Vagina (tissue), 2 donors: ENCODE measurements at places on chromosomes 1 and 21.

DNA sequence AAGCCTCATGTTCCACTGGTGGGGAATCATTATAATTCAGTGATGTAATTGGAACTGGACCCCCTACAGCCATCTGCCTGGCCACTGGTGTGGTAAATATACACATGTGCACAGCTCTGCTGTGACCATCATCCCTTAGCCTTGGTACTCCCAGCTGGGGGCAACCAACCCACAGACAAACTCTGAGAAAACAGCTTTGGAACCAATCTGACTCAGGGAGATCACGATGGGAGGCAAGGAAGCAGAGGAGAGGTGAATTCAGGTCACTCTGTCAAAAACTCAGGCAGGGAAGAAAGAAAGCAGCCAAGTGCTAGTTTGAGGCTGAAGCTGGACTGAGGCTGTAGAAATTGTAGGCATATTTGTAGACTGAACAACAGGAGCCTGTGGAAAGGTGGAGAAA lies 197.8 kb upstream of the GALNT2 start:
- DNase-seq, result no peak

DNA sequence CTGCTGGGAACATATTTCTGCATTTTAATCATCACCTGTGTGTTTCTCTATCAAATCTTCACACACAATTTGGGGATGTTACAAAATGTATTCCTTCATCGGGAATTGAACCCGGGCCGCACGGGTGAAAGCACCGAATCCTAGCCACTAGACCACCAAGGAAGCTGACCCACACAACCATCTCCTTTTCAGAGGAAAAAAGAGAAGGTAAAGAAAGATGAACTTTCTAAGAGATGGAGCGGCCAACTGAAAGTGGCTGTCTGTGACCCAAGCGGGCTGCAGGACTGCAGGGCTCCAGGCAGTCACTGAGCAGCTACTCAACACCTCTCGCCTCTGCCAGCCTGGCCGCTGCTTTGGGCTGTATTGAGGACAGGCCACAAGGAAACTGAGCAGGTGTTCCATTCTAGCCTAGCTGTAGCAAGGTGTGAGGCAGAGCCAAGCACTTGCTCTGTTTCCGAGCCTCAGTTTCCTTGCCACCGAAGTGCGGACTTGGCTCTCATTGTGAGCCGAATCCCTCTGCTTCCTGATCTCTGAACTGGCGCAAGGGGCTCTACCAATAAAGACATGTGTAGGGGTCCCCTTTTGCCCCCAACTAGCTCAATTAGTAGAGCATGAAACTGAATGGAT lies 156.9 kb upstream of the NBPF11 start:
- no peak for DNase-seq

GRCh38 chr1:196152975-196153374 lies 455.3 kb downstream of the KCNT2 start:
- no peak for DNase-seq

DNA sequence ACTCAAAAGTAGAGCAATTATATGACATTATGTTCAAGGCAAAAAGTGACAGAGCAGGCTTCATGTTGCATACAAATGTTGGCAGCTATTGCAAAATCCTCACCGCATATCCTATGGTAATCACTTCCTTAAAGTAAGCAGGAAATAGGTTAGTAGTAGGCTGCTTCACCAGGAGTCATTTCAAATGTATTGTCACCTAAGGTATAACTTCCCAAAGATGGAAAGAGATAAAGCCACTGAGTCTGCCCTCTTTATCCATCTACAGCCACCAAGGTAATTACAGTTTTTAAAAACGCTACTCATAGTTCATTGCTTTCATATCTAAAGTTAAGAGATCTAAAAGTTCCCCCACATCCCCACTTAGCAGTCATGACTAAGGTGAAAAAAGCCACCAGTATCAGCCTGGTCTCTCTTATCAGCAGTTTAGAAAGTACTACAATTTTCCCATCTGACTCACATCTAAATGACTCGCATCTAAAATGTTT lies 31.6 kb upstream of the UBE2U start:
- no peak for DNase-seq

GRCh38 chr1:244952280-244952933 lies 88.1 kb upstream of the HNRNPU start:
- no peak for DNase-seq

- no peak for DNase-seq
These were observed 103.0 kb downstream of the LAMC2 start for GRCh38 chr1:183289051-183289496.

GRCh38 chr1:21550097-21550496 lies 40.9 kb downstream of the ALPL start:
- no peak for DNase-seq

GRCh38 chr1:39795651-39796050 lies 7.0 kb upstream of the BMP8B start:
- no peak for DNase-seq

DNA sequence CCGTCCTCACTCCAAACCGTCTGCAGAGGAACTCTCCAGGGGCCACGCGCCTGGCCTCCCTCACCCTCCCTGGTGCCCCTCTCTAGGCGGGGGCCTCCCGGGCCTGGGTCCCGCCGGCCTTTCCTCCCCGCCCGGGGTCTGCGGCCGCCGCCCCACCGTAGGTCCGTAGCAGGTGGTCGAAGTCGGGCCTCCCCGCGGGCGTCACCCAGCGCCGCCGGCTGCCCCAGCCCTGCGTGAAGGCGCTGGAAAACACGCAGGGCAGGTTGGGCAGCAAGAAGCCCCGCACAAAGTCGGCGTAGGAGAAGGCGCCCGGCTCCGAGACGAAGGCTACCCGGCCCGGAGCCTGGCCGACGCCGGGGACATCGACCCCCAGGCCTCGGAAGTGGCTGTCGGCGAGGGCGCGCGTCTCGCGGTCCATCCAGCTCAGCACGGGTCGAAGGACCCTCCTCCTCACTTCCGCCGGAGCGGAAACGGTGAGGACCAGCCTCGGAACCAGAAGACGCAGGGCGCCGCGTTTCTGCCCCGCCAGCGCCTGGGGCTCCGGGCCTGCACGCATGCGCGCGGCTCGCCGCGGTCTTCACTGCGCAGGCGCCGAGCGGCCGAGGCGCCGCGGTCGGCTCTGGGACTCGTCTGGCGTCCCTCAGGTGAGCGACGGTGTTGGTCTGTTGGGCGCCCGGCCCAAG lies at the start of the genes JMJD4 and SNAP47:
TSS of gene JMJD4 (minus strand) at position 447 of the 683 bp plus-strand sequence. CDS start at position 418, 29 bp downstream.
TSS of gene SNAP47 (plus strand) at position 580 of the 683 bp plus-strand sequence. CDS start 12,302 bp downstream, outside the sequence.
- peak; percentile 89 for DNase-seq

GRCh38 chr1:31413405-31414001 lies 490 bp downstream of the SERINC2 start:
- no peak for DNase-seq

DNA sequence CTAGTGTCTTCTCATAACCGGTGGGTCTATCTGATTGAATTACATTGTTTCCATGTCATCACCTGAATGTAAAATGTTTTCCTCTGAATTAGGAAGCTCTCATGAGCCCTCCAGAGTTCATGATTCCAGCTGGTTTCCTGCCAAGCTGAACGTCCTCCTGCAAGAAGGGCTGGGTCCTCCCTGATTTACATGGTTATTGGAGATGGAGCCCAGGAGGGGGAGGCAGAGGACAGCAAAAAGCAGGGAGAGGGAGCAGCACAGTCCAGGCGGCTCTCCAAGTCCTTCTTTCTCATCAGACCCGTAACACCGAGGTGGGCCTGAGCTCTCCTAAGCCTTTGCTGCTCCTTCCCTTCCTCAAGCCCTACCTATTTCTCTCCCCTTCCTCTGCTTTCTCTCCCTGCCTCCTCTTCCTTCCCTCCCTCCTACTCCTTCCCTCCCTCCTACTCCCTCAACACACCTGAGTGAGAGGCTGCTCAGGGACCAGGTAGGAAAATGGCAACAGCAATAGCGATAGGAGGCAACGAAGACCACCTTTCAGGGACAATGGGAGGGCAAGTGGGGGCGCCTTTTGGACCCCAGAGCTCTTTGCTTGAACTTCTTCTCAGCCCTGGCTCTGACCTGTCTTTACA lies 265.9 kb downstream of the PRDM2 start:
- DNase-seq, result no peak

DNA sequence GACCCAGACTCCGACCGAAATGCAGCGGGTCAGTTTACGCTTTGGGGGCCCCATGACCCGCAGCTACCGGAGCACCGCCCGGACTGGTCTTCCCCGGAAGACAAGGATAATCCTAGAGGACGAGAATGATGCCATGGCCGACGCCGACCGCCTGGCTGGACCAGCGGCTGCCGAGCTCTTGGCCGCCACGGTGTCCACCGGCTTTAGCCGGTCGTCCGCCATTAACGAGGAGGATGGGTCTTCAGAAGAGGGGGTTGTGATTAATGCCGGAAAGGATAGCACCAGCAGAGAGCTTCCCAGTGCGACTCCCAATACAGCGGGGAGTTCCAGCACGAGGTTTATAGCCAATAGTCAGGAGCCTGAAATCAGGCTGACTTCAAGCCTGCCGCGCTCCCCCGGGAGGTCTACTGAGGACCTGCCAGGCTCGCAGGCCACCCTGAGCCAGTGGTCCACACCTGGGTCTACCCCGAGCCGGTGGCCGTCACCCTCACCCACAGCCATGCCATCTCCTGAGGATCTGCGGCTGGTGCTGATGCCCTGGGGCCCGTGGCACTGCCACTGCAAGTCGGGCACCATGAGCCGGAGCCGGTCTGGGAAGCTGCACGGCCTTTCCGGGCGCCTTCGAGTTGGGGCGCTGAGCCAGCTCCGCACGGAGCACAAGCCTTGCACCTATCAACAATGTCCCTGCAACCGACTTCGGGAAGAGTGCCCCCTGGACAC lies 534 bp downstream of the C1orf56 start:
- DNase-seq, result no peak

DNA sequence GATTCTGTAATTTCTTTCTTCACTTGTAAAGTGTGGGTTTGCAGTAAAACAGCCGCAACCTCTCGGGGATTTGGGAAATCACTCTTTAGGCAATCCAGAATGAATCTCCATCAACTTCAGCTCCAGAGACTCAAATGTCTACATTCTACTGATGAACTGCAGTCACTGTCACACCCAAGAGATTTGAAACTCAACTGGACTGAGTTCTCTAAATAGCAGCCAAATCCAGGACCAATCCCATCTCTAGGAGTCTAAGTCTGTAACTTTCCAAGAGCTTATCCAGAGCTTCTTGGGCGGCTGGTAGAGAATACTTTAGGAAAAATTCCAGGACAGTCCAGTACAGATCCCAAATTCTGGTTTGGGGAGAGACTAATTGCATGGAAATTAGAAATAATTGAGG lies 62.9 kb downstream of the ADAMTS1 start:
- no peak for DNase-seq

GRCh38 chr21:40254540-40255465 lies 387.6 kb downstream of the PCP4 start:
- DNase-seq, result no peak

DNA sequence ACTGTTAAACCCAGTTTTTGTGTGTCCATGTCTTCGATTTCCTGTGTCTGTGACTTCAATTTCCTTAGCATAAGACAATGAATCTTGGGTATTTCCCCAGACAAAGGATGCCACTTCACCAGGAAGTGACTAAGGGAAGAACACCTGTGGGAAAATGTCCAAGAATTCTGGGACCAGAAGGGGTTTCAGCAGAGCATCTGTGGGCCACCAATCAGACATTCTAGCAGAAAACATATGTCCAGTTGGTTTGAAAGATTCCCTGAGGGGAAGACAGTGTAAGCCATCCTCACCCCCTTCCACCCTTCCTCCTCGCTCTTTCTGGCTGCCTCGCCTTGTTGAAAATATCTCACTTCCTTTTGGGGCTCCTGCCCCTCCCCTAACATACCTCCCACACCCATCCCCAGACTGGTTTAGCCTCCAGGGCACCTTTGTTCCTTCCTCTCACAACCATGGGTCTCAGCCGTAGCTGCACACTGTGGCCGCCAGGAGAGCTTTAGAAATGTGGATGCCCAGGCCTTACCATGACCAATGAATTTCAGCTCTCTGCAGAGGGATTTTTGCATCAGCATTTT lies 25.5 kb upstream of the IFNAR1 start:
- DNase-seq, result no peak

GRCh38 chr1:174217248-174217647 lies 57.9 kb downstream of the RABGAP1L start:
- no peak for DNase-seq

GRCh38 chr1:247453245-247453644 lies 4.7 kb downstream of the OR2B11 start:
- DNase-seq, result no peak

GRCh38 chr1:46686255-46686654 lies 14.6 kb downstream of the TEX38 start:
- DNase-seq, result no peak

GRCh38 chr1:167438171-167439138 lies 79.9 kb downstream of the CD247 start:
- DNase-seq, result no peak

GRCh38 chr1:154810571-154810970 lies 59.5 kb downstream of the KCNN3 start:
- DNase-seq, result no peak

GRCh38 chr1:44497422-44498170 lies 92.5 kb downstream of the RNF220 start:
- no peak for DNase-seq

- DNase-seq, result no peak
These were observed 1443.7 kb downstream of the MRPL39 start for GRCh38 chr21:24163539-24163938.

DNA sequence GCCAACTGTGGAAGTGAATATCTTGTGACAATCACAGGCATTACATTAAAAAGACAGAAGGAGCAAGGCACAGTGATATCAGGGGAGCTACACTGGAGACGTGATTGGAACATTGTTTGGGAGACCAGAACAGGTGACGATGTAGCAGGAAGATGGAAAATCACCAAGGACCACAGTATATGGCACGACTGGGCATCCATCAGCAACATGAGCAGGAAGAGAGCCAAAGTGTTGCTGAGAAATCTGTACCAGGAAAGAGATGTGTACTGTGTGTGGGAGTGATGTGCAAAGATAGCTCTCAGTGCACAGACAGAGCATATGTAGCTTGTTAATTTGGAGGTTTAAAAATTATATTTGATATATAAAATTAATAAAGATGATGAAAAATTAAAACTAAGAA lies 790.6 kb upstream of the ADGRL2 start:
- DNase-seq, result no peak

DNA sequence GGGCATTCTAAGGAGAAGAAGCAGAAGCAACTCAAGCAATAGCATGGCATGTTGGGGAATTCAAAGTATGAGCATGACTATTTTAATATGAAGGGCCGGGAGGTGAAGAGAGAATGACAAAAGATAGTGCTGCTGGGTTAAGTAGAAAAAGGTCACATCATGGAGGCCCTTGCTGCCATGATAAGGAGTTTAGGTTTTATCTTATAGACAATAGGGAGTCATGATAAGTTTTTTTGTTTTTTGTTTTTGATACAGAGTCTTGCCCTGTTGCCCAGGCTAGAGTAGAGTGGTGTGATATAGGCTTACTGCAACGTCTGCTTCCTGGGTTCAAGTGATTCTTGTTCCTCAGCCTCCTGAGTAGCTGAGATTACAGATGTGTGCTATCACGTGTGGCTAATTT lies 3.1 kb downstream of the BNIPL start:
- DNase-seq, result no peak

- DNase-seq, result no peak
These were observed 449.0 kb downstream of the MATN1 start for GRCh38 chr1:30274173-30274970.

GRCh38 chr1:228385232-228385631 lies 21.4 kb downstream of the TRIM11 start:
- DNase-seq, result no peak

GRCh38 chr1:179126338-179127060 lies 44.6 kb downstream of the TOR3A start:
- no peak for DNase-seq
